Muscle of arm (tissue), 14 donors: ENCODE measurements at places on chromosomes 6 and 20. TPM values are rescaled to one million over a fixed set of nuclear protein-coding genes. Genes with fewer than 3 reads are reported as not detected.

DNA sequence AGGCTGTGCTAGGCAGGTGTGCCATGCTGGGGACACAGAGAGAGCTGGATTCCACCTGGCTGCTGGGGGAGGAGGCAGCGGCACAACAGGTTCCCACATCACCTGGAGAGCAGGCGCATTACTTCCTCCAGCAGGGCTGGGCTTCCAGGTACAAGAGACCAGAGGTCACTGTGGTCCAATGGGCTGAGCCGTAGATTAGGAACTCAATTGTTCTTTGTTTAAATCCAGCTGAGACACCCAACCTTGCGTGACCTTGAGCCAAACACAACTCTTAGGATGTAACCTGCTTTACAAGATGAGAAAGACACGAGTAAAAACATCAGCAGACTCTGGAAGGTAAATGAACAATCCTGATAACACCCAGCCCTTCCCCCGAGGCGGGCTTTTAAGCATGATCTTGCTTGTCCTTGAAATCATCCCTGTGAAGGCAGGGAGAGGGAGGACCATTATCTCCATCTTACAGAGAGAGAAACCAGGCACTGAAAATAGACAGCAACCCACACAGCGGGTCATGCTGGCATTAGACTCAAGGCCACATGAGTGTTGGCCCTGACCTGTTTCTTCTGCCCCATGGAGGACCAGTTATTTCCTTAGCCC, 216.5 kb upstream of the RREB1 start:
- no peak for DNase-seq

DNA sequence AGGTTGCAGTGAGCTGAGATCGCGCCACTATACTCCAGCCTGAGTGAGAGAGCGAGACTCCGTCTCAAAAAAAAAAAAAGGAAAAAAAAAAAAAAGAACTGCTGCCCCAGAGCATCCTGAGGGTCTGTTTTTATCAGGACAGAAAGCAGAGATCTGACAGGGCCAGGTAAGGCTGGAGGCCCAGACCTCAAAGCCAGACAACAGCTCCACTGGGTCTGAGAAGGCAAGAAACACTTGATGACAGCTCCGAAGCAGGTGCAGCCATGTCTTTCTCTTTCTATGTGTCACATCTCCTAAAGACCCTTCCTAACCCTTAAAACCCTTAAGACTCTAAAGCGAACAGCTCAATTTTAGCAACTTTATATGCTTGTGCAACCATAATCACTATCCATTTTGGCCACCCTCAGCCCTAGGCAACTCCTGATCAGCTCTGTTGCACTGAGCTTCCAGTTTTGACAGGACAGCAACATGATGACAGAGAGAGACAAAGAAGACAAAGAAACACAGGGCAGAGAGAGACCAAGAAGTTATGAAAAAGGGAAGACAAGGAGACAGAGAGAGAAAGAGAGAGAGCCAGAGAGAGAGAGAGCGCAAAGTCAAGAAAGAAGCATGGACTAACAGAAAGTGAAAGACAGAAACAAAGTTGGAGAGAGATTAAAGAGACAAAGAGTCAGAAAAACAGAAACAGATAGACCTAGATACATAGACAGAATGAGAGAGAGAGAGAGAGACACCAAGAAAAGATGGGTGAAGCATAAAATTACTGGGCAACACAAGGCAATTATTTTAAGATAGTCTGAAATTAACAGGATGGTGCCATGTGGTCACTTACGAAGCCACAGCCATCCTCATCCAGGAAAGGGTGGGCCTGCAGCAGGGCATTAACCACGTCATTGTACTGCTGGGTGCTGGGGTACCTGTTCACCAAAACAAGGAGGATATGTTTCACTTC, 39.2 kb downstream of the SAMD3 start:
- no peak for DNase-seq

- no peak for DNase-seq
These were observed 48.1 kb upstream of the UST start for GRCh38 chr6:148698671-148699180.

DNA sequence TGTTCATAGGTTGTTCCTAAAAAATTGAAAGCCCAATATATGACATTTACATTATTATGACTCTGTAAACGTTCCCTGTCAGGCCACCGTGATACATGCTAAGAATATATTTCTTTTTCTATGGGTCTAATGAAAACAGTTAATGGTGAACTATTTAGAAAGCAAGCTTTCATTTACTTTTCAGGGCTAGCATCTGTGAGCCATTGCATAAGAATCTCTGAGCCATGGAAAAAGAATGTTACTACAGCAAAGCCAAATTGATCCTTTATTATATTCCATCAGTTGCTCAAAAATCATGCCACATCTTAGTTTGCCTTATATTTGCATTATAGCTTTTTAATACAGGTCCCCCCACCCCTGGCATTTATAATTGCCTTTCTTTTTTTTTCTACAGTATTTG, 275.5 kb downstream of the ZFAND3 start:
- no peak for DNase-seq

GRCh38 chr20:64146301-64146935, 17.8 kb upstream of the MYT1 start:
- no peak for DNase-seq

DNA sequence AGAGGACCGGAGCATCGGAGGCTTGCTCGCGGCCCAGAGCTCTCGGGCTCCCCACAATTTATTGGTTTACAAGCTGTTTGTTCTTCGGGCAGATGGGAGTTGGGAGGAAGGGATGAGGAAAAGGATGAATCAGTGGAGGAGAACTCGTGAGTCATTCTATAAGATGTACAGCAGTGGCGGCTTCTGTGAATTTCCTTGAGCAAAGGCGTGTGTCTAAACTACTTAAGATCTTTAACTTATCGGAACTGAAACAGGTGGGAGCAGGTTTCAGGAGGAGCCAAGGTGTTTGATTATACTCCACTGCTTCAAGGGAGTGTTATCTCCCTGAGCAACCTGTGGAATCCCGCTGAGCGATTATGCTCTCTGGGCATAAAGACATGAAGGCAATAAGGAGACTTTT, 50.5 kb upstream of the IBTK start:
- DNase-seq: no peak

GRCh38 chr6:112253841-112254816, at the start of gene LAMA4:
LAMA4 (minus strand) TSS chr6:112254567; CDS start chr6:112254150, 417 bp downstream.
- DNase-seq: peak; percentile 85

DNA sequence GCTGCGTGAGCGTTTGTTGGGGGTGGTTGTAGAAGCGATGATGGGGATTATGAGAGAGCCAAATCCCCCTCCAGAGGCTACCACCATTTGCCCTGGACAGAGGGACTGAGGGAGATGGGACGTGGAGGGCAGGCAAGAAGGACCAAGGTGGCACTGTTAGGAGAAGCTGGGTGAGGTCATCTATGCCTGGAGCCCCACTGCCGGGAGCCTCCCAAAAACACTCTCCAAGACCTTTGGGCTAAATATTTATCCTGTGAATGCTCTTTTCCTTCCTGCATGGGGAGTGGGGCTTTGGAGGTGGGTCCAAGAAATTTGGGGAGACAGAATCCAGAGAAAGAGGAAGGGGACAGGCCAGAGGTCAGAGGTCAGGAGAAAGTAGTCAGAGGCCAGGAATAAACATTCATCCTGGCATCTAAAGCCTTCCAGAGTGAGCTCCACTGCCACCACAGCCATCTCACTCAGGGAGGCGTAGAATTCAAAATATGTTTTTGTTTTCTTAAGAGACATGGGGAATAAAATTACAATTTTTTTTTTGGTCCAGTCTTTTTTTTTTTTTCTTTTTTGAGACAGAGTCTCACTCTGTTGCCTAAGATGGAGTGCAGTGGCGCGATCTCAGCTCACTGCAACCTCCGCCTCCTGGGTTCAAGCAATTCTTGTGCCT, 17.8 kb upstream of the PTGIS start:
- no peak for DNase-seq

GRCh38 chr6:93794166-93794565, 374.8 kb upstream of the EPHA7 start:
- no peak for DNase-seq

- DNase-seq: no peak
These were observed 74.7 kb upstream of the SLC4A11 start for GRCh38 chr20:3313683-3314065.

GRCh38 chr6:137222381-137222780, 3.2 kb upstream of the IFNGR1 start:
- peak; percentile 51 for DNase-seq

- DNase-seq: no peak
These were observed 45.1 kb downstream of the SPATA2 start for GRCh38 chr20:49870261-49870660.

DNA sequence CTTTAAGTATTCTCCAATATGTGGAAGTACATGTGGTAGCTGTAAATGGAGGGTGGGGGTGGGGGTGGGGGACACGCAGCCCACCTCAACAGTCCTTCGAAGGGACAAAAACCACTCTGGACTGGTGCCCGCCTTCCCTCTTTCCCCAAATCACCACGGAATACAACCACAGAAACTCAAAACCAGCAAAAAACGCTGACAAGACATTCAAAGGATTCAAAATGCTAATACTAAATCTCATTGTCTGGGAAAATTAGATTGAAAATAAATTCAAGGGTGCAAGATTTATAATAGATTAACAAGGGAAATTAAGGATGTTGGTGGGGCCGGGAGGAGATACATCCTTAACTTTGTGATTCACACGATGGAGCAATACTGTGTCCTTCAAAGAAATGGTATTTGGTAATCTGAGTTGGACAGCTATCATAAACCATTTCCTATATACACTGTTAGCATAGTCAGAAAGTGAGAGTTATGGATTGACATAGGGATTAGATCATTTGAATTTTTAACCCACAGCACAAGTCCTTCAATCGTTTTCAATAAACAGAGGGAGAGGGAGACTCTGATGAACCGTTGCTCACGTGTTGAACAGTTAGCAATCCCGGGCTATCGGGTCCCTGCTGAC, 766 bp upstream of the TBC1D22B start:
- DNase-seq: no peak

- DNase-seq: peak; percentile 35
These were observed 56.6 kb upstream of the RREB1 start for GRCh38 chr6:7050872-7051779.

DNA sequence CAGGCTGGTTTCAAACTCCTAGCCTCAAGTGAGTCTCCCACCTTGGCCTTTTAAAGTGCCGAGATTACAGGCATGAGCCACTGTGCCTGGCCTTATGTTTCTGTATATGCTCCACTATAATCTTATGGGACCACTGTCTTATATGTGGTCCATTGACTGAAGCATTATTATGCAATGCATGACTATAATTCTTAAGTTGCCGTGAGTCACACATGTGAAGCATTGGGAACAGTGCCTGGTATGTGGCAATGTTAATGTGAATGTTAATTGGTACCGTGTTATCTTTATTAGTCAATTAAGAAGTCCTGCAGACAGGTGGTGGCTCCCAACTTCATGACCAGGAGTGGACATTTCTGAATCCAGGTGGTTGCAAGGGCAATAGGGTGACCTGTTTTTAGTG, 14.7 kb upstream of the ASXL1 start:
- no peak for DNase-seq

- no peak for DNase-seq
These were observed 23.5 kb upstream of the OCSTAMP start for GRCh38 chr20:46573788-46574584.

DNA sequence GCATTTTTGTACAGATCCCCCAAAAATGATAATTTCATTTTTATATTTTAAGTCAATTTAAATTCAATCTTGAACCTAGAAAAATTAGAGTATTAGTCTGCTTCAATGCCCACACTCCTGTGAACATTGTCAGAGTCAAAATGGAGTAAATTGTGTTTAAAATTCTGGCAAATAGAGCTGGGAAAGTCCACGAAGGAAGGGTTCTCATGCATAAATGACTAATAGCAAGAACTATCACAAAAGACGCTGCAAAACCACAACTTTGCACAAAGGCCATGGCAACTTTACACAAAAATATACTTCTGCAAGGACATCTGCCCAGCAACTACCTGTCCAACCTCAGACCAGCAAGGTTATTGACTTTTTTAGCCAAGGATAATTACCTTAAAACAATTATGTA, 203.2 kb upstream of the SMLR1 start:
- no peak for DNase-seq

DNA sequence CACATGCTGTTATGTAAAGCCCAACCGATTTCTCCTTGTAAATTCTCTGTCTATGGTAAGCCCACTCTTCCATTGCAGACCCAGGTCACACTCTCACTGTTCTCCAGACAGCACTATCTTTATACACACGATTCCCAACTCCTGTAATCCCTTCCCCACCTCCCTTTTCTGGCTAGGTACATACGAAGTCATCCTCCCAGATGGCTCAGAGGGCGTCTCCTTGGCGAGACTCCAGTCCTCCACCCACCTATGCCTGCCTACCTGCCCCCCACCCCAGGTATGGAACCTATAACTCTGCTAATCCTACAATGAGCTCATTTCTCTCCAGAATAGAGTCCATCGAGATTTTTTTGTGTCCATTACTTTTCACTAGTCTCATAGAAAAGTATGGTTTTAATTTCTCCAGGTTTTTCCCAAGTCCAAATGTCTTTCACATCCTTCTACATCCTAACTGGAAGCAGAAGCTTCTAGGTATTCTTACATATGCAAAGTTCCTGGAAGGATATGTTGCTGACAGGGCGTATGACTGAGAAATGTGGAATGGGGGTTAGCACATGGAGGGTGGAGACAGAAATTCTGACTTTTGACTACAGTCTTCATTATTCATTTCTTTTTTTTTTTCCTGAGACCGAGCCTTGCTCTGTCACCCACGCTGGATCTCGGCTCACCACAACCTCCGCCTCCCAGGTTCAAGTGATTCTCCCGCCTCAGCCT, 22.8 kb downstream of the SCML4 start:
- DNase-seq: no peak

GRCh38 chr6:119330520-119331113, 18.9 kb downstream of the MAN1A1 start:
- no peak for DNase-seq

DNA sequence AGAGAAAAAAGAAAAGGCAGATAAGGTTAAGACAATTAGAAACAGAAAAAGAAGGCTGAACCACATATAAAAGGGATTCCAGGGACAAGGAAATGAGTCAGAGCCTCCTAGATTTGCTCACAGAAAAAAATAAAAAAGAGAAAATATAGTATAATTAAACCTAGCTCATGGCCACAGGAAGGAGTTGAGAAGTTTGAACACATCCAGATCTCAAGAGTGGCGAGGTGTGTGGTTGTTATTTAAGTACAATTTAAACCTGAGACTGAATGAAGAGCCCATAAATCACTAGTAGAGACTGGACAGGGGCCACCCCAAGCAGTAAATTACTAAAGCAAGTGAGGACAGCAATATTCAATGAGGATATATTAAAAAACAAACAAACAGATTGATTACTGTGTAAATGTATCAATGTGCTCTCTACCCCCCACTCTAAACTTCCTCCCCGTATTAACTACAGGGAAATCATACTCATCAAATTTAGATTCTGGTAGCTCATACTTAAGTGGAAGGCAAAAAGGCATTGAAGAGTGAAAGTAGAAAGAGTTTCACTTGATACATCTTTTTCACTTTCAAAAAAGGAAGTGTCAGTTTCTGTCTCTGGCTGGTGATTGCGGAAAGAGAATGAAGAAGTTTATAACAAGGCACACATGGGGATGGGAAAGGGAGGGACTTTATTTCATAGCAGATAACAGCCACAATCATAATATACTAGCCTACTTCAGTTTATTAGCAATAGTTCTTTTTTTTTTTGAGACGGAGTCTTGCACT, 49.3 kb upstream of the SCAF8 start:
- DNase-seq: no peak

The SFT2D1 gene
- polyA plus RNA-seq: 44.9 TPM

The TFB1M gene
- polyA plus RNA-seq: 11.9 TPM

The ZNF391 gene
- polyA plus RNA-seq: 5.9 TPM

The CCN2 gene
- polyA plus RNA-seq: 64.7 TPM

The CD93 gene
- 59.0 TPM for polyA plus RNA-seq

The EBF4 gene
- polyA plus RNA-seq: 6.5 TPM

The SEMG1 gene
- not detected for polyA plus RNA-seq

The ARFGEF3 gene
- not detected for polyA plus RNA-seq
